ENCODE measurements at places on chromosomes 3 and 15.

GRCh38 chr15:74504418-74504817, 36.6 kb upstream of the ARID3B start:
- DNase-seq, result no peak

- peak; percentile 56 for DNase-seq
These were observed 16.5 kb downstream of the DUSP7 start for GRCh38 chr3:52039846-52040245.

- no peak for DNase-seq
These were observed 30.9 kb upstream of the VPS8 start for GRCh38 chr3:184780981-184781515.

DNA sequence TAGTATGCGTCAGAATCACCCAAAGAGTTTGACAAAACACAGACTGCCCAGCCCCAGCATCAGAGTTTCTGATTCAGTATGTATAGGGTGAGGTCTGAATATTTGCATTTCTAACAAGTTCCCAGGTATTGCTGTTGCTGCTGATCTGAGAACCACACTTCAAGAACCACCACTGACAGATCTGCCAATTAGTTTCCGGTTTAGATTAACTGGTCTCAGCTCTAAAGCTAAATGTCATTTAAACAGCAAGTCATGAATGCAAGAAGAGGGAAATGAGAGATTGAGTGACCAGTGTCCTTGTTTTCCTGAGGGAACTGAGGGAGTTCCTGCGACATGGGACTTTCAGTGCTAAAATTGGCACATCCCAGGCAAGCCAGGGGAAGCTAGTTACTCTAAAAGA, 305.0 kb downstream of the ZNF385D start:
- DNase-seq, result no peak

DNA sequence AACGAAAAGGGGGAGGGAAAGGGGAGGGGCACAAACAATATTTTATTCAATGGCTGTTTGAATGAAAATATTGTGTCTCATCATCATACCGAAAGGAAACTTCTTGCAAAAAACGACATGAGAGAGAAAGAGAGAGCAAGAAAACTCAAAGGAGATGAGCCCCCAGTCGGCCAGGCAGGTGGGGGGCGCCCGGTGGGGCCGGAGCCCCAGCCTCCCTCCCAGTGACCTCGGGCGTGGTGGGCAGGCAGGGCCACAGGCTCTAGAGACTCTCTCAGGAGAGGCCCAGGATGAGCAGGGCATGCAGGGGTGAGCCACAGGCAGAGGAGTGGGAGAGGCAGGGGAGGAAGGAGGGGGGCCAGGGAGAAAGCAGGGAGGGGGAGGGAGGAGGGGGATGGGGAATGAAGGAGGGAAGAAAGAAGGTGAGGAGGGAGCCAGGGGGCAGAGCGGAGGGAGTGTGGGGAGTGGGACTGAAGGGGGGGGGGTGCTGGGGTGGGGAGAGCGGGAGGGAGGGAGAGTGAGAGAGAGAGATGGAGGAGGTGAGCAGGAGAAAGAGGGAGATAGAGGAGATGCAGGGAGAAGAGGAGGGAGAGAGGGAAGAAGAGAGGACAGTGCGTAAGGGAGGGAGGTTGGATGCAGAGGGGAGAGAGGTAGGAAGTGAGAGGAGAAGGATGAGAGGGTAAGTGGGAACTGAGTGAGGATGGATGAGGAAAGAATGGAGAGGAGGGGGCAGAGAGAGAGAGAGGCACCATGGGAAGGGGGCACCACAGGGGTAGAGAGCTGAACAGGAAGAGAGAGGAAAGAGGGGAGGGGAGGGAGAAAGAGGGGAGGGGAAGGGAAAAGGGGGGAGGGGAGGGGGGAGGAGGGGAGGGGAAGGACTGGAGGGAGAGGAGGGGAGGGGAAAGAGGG, 14.1 kb upstream of the TMEM115 start:
- no peak for DNase-seq

- peak; percentile 90 for DNase-seq
These were observed 133.6 kb downstream of the CD47 start for GRCh38 chr3:107956991-107957900.

DNA sequence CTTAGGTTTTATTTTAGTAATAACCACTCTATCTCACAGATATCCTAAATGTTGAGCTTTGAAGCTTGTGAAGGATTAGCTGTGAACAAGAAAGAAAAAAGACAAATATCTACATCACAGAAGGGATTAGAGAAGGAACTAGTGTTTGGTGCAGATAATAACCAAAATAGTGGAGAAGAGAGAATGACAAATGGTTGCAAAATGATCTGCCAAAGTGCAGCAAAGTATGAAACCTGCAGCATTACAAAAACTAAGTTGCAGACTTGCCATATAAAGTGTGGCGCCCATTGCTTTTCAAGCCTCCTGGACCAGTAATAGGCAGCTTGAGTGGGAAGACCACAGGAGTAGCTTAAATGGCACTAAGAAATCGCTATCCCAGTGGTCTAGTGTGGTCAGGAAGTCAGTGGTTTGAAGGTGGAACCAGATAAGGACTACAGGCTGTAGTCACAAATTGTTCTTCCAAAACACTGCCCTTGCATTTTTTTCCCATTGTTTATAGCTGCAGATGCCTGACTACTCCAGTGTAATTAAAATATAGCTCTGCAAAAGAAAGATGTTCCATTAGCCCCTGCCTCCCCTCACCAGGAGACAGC, 20.7 kb downstream of the TPM1 start:
- DNase-seq, result peak; percentile 71

DNA sequence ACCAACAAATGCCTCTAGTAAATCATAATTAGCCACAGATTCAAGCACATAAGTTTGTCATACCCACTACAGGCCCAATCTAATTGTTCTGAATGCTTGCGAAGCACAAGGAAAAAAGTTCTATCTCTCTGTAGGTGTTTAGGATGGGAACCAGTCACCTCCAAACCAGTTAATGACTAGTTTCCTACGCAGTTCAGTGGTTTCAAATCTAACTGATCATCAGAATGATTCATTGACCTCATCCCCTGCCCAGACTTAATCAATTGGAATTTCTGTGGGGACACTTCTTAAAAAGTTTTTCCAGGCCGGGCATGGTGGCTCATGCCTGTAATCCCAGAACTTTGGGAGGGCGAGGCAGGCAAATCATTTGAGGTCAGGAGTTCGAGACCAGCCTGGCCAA, 24.3 kb upstream of the MASP1 start:
- DNase-seq, result peak; percentile 17

GRCh38 chr3:110178965-110179364, 841.6 kb upstream of the DPPA4 start:
- no peak for DNase-seq

- no peak for DNase-seq
These were observed 893.5 kb downstream of the TUSC7 start for GRCh38 chr3:117603097-117603496.

DNA sequence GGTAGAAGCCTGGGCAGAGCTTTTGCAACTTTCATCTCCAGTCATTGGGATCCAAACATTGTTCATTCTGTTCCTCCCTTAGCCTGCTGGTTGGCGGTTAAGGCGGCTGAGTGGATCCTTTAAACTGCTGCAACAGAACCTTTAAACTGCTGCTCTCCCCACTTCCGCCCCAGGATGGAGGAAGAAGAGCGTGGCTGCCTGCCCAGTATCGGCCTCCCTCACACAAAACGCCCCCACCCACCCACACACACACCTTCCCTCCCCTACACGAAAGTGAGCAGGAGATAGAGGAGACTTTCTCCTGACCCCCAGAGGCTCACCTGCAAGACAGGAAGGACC, 460 bp upstream of the ZMAT3 start:
- DNase-seq, result peak; percentile 28

DNA sequence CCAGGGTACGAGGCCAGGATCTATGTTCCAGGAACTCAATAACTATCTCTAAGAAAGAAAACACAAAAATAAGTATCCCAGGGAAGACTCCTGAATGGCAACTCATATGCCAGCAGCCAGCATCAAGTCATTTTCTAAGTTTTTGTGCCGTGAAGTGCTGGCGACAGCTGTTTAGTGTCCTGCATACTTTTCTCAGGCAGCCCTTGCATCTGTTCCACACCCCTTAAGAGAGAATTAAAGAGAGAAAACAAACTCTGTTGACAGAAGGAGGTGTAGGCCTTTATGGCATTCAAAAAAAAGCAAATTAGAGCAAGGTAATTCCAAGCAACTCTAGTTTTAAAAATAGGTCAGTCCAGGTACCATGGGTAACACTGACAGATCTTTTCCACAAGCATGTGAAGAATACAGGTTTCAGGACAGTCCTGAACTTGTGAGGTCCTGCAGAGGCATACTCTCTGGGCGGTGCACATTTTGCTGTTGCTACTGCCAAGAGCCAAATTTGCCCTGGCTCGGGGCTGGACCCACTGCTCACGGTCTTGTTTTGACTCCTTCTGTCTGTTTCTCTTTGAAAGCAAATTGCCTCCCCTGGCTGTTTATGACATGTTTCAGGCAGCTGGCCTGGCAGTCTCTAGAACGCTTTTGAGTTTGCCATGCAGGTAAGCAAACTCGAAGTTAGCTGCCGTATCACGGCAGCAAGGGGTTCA, 252.1 kb upstream of the ADAMTS9 start:
- no peak for DNase-seq

DNA sequence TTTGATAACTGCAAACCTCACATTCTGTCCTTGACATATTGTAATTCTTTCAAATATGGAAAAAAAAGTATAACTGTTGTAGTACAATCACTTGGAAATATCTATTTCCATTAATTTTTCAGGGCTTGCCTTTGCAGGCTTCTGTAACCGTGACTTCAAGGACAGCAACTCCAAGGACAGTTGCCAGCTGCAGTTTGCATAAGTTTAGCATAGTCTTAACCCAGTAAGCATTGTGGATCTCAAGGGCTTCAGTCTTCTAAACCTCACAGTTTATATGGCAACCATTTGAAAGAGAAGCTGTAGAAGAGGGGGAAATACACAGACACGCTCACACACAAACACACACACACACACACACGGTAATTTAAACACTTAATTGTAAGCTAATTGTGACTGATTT, 112.8 kb upstream of the GPR149 start:
- DNase-seq, result no peak

GRCh38 chr3:129398803-129399144, 29.7 kb downstream of the EFCAB12 start:
- peak; percentile 21 for DNase-seq
